ENCODE measurements at places on chromosomes 1 and 21.

GRCh38 chr1:10765304-10765703 lies 31.1 kb downstream of the CASZ1 start:
- no peak for DNase-seq

DNA sequence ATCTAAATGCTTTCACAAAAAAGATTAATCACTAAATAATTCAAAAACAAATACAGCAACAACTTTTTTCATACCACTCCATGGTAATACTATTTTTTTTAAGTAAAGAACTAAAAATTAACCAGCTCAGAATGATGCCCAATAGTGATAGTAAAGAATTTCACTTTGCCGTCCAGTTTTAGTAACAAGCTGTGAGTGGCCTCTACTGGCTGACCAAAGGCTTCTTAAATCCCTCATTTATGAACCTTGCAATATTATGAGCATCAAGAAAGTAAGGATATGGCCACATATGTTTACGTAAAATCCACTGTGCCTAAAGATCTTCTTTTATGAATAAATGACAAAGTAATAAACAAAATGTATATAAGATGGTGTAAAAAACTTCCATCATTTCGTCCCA lies 108.6 kb downstream of the GPATCH2 start:
- DNase-seq = no peak

DNA sequence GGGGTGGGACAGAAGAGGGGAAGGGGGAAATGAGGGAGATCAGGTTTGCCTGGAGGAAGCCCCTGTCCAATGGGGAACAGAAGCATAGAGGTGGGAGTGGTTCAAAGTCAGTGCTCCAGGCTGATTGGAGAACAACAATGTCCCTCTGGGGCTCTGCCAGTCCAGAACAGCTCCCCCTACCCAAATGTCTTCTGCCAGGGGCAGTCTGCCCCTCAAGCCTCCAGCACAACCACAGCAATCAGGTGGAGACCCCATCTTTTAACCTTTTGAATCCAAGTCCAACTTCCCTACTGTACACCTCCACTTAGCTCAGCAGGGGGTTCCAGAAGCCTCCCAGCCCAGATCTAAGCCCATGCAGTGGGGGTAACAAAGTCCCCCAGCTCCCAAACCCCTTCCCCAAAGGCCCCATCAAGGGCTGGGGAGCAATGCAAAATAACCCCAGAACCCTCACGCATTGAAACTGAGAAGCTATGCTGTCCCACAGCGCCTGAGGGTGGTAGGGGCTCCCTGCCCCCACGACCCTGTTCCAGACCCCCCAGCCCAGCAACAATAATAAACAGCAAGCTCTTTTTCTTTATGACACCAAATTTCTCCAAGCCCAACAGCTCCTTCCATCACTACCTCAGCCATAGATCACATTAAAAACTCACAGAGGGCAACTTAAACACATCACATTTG lies 3.3 kb downstream of the AHDC1 start:
- DNase-seq = no peak

- DNase-seq = no peak
Measured at GRCh38 chr21:36661511-36662309, 37.2 kb upstream of the SIM2 start.

DNA sequence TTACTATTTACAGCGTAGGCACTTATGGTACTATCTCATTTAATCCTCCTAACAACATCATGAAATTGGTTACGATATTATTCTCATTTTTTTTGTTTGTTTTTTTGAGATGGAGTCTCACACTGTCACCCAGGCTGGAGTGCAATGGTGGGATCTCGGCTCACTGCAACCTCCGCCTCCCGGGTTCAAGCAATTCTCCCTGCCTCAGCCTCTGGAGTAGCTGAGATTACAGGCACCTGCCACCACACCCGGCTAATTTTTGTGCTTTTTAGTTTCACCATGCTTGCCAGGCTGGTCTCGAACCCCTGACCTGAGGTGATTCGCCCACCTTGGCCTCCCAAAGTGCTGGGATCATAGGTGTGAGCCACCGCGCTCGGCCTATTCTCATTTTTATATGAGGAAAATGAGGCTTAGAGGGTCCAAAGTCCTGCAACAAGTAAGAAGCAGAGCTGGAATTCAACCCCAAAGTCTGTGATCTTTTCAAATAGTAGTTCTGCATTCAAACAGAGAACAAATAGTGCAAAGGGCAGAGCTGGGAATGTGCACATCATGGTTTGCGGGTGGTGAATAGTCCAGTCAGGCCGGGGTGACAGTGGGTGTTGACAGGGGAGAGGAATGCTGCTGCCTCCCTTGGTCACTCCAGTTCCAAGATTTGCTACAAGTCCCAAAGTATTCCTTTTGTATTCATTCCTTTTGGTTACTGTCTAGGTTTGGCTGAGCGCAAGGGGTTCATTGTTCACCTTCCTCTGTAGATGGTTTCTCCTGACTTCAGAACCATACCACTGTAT lies 4.6 kb downstream of the PRUNE1 start:
- no peak for DNase-seq

- DNase-seq = no peak
Measured at GRCh38 chr1:155873860-155874259, 14.5 kb downstream of the SYT11 start.

- DNase-seq = no peak
Measured at GRCh38 chr1:201648066-201648906, 109.4 kb downstream of the NAV1 start.

DNA sequence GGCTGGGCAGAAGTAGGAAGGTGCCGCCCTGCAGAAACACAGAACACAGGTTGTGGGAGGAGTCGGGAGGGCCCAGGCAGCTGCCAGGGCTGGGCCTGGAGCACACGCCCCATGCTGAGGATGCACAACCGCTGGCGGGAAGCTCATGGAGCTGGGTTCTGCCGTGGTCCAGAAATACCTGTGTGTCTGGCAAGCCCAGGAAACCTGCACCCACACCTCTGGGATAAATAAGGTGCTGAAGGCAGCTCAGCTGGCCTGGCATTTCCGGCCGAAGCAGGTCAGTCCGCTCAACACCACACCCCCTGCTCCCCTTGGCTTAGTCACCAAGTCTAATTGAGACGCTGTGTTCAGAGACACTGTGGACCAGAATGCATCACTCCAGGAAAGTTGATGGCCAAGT lies 32.1 kb downstream of the CTNNBIP1 start:
- no peak for DNase-seq

DNA sequence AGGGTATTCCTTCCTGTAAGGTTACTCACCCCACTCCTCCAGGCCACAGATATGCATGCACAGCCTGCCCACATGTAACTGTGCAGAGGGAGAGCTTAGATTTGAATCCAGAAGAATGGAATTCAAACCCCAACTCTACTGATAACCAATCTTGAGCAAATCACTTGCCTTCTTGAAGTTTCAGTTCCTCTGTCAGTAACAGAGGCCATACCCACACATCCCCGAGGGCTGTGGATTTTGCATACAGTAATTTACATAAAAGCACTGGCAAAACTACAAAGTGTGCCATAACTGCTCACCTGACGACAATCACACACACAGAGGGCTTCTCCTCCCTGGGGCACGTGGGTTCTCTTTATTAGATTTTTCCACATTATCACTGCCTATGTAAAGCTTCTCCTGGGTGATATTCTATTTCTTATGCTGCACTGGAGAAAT lies 18.6 kb downstream of the CD247 start:
- no peak for DNase-seq

DNA sequence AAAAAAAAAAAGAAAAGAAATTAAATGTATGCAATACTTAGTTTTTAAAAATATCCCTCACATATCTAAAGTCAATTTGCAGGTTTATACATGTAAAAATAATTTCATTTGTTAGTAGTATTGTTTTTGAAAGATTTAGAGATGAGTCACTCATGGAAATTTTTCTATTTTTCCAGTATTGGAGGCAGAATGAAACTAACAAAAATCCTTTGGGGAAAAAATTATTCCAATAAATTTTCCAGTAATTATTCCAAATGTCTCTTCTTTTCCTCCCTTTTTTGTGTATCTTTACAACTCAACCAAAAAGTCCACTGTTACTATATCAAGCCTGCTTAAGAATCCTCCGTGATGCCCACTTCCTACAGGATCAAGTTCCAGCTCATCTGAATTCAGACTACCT lies 29.9 kb downstream of the MPZL1 start:
- no peak for DNase-seq
